ENCODE measurements at places on chromosomes 4 and X.

DNA sequence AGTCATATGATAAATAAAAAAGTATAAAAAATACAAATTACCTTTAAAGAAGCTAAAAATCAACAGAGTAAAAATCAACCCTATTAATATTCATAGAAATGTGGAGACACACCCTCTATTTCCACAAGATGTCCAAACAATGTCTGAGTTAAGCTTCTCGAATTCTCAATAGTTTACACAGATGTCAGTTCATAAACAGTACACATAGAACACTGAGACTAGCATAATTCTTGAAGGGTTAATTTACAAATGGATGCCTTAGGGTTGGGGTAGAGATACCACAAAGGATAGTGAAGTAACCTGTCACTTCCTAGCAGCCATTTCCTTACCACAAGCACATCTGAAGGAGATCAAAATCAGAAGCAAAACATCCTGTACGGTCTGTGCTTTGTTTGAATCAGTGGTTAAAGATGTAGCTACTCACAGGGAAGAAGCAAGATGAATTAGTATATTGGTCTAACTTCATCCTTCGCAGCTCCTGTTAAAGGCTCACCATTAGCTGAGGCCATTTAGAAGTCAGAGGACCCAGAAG, 2393.9 kb downstream of the ARAP2 start:
- no peak for DNase-seq

DNA sequence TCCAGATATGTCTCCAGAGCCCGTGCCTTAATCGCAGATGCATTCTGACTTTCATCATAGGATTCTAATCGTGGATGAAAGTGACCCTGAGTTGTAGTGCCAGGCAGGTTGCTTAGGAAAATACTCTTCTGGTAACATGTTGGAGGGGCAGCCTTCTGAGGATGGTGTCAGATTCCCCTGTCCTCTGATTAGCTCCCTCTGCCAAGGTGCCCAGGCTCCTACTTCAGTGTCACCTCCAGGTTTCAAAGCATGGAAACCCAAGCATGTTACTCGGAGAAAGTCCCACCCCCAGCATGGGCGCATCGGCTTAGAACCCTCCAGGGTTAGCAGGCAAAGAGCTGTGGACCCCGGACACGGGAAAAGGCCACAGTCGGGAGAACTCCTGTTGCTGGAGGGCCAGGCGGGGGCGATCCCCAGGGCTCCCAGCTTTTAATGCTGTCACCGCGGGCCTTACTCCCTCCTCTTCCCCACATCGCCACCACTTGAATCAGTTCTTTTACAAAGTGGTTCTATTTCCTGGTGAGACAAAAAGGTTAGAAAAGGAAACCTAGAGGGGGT, 44.5 kb downstream of the TRIM2 start:
- no peak for DNase-seq

GRCh38 chrX:57313583-57314215, 27.2 kb downstream of the FAAH2 start:
- DNase-seq: no peak

DNA sequence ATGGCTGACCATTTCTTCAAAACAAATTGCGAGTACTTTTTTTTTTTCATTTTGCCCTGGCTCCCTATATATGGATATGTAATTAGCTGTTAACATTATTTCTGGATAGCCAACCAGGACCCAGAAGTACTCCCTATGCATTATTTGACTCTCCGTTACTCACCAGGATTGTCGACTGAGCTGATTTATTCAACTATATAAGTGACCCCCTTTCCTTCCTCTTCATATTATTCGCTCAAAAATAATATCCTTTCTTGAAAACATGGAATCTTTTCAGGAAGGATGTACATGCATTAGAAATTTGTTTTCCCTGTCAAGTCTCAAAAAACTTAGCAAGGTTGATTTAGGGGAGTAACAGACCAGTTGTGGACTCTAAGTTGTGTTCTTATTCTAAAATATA, 114.1 kb upstream of the KLHL4 start:
- no peak for DNase-seq

GRCh38 chrX:23990455-23990854, 36.5 kb downstream of the KLHL15 start:
- no peak for DNase-seq
